ENCODE measurements at places on chromosomes 3 and 15.

- no peak for DNase-seq
Measured at GRCh38 chr3:45987368-45988291, 8.0 kb downstream of the FYCO1 start.

- DNase-seq, result no peak
Measured at GRCh38 chr15:90633360-90633759, 83.8 kb upstream of the BLM start.

DNA sequence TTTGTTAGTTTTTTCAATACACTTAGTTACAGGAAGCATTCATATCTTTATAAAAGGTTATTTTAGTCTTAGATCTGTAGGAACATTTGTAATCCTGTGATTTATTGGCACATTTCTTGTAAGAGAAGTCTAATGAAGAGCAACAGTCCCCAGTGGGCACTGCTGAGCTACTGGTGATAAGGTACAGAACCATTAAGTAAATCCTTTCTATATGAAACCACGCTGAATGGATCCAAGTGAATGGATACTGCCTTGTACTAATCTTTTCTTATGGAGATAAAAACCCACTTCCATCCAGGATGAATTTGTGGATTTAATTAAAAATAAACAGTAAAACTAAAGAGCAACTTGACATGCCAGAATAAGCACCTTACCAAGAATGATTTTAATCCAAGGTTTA lies 64.0 kb downstream of the SHQ1 start:
- DNase-seq, result no peak

DNA sequence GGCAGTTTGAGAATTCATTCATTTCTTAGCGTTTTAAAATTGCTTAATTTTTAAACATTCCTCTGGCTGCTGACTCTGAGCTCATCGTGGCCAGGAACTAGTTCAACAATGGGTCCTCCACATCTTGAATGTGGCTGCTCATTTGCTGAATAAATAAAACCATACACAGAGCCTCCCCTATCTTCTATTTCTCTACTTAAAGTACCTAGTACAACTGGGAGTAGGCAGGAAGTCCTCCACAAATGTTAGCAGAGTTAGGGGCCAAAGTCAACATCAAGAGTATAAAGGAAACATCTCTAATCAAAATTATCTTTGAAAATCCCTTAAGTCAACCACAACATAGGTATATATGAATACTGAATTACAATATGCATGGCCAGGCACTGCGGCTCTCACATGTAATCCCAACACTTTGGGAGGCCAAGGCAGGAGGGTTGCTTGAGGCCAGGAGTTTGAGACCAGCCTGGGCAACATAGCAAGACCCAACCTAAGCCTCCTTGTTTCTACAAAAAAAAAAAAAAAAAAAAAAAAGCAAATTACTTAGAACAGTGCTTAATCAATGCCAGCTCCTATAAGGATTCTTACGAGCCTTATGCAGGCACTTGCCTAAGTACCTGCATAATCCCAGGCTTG lies 57.5 kb upstream of the LMOD3 start:
- no peak for DNase-seq

- no peak for DNase-seq
Measured at GRCh38 chr3:72585966-72586365, 262.3 kb downstream of the SHQ1 start.

DNA sequence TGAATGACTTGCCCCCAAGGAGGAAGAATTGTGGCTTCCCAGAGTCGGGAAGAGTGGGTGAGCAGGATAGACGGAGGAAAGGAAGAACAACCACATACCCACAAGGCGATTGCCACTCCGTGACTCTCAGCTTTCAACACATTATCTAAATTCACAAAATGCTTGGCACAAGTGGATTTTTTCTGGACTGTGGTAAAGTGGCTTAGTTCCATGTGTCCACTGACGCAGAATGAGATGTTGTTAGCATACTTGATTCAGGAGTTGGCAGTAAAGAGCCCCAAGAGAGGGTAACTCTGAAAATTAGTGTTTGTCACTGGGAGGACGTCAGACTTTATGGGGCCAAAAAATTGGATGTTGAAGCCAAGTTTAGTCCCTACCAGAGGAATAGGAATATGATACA lies 198.8 kb upstream of the CTNNB1 start:
- DNase-seq, result no peak

GRCh38 chr15:95105229-95105628 lies 873.9 kb downstream of the MCTP2 start:
- no peak for DNase-seq

GRCh38 chr3:1902416-1902815 lies 196.2 kb upstream of the CNTN4 start:
- DNase-seq, result no peak

DNA sequence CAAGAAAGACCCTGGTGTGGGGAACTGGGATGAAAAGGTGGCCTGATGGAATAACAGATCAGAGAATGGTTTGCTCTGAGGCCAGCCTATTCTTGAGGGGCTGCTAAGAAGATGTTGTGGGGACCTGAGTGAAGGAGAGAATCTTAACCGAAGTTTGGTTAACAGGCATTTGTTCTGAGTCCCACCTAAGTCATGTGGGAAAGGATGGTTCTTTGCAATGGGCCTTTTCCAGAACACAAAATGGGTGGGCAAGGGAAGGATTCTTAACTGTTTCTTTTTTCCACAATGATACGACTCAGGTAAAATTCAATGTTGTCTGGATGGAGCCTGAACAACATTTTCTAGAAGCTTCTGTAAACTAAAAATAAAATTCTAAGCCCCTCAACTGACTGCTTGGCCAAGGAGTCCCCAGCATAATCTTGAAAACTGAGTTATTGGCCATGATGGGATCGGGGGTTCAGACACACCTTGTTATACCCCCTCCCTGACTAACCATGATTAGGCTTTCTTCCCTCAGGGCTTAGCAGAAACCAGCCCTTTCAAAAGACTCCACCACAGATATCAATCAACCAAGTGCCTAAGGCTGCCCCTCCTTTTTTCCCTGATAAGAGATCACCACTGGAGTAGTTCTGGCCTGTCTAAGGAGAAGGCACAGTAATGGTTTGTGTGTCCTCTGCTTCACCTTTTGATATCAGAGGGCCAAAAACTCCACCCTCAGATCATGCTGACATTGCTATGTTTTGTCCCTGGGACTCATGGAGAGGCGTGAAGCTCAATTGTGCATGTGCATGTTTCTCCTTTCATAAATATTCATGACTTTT lies 30.1 kb downstream of the SCN11A start:
- DNase-seq, result no peak

GRCh38 chr3:43515208-43515917 lies 106.4 kb downstream of the ANO10 start:
- no peak for DNase-seq

GRCh38 chr3:16741890-16742289 lies 136.7 kb upstream of the DAZL start:
- no peak for DNase-seq

GRCh38 chr15:91073768-91074167 lies 26.3 kb upstream of the SV2B start:
- no peak for DNase-seq

GRCh38 chr15:36278219-36278618 lies 301.2 kb upstream of the CDIN1 start:
- no peak for DNase-seq

DNA sequence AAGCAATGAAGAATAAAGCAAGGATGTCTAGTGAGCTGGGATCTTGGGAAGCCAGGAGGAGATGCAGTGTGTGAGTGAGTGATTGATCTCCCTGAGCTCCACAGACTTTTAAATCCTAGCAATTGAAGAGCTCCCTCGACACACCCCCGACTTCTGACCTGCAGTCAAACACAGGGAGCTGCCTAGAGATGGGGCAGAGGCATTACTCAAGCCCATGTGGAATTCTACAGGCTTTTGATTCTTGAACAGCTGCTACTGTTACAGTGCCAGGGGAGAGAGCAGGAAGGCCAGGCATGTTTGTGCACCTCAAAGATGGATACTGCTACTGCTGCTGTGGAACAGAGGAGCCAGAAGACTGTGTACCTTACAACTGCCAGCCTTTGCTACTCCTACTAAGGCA lies 1403.1 kb upstream of the ALCAM start:
- DNase-seq, result no peak

DNA sequence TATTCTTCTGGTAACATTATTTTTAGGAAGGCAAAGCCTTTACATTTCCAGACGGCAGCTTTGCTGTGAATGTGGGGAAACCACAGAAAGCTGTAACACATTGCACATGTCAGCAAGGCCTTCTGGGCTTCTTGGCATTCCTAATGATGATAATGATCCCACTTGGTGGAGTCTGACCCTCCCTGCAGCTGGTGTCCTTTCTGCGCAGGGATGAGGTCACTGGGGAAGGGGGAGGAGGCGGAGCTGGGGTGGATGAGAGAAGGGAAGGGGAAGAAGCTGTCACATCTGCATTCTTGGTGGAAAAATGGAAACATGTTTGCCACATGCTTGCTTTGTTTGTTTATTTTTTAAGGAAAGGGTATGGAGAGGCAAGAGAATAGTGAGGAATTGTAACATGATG lies 68.6 kb downstream of the FILIP1L start:
- DNase-seq, result no peak

DNA sequence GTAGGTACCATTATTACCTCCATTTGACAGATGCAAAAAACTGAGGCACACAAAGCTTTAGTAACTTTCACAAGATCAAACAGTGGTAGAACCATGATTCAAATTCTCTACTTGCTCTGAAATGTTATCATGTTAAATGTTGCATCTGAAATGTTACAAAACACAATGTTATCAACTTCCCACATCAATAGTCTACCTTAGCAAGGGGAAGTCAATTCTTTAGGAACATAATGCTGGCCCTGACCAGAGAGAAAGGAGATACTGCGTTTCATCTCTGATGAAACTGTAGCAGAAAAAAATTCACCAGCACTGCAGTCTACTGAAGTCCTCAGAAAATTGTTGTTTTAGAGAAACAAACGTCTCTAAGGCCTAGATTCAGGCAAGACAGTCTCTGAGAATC lies 174.1 kb downstream of the SATB1 start:
- no peak for DNase-seq

- DNase-seq, result no peak
Measured at GRCh38 chr15:100484443-100484842, 44.3 kb downstream of the CERS3 start.

- no peak for DNase-seq
Measured at GRCh38 chr15:96858694-96859093, 528.2 kb downstream of the NR2F2 start.

DNA sequence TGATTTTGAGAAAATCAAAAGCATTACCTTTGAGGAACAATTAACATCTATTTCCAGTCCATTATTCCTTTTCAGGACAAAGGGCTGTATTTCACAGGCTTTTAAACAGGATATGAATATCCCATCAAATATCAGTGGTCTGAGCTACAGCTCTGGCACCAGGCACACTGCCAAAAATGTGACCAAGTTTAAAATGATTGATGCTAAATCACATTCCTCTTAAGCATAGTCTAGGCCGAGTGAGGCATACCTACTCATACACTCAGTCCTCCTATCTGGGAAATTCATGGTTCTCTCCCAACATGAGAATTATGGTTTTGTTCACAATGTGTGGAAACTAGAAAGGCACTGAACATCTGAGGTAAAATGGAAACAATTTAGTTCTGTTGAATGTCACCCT lies 683.5 kb downstream of the TUSC7 start:
- no peak for DNase-seq

- DNase-seq, result no peak
Measured at GRCh38 chr3:197460639-197461038, 95.1 kb downstream of the BDH1 start.
